Fibroblast of pulmonary artery (primary cell): ENCODE measurements at places on chromosomes 7 and 10.
A peak's percentile ranks its signal among the peaks of the same experiment; 100 is the strongest.

DNA sequence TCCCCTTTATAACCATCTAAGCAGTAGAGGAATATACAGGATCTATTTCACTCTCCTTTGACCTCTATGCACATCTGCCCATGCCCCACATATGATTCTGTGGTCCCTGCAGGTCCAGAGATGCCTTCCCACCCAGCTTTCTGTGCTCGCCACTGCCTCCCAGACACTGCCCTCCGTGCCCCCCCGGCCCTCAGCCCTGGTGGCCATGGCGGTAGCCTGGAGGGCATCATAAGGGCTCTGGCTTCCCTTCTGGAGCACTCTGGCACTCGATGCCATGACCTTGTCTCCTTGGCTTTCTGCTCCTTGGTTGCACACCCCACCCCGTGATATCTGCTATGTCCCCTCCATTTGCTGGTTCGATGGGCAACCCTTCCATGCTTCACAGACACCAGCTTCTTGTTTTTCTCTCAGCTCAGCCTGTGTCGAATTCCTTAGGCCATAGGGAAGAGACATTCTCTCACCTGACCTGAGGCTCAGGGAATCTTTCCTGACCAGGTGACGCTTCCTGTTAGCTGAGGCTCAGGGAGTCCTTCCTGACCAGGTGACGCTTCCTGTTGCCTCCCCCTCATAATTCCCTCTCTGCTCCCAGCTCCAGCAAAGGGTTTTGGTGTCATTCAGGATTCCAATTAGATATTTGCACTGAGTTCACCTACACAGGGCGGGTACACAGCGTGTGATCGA, 100.4 kb upstream of the GLI3 start:
- no peak for DNase-seq

- peak; percentile 36 for DNase-seq
Measured at GRCh38 chr7:94060752-94061151, 56.6 kb upstream of the BET1 start.

- no peak for DNase-seq
Measured at GRCh38 chr7:139169816-139170215, 60.3 kb upstream of the ZC3HAV1 start.

DNA sequence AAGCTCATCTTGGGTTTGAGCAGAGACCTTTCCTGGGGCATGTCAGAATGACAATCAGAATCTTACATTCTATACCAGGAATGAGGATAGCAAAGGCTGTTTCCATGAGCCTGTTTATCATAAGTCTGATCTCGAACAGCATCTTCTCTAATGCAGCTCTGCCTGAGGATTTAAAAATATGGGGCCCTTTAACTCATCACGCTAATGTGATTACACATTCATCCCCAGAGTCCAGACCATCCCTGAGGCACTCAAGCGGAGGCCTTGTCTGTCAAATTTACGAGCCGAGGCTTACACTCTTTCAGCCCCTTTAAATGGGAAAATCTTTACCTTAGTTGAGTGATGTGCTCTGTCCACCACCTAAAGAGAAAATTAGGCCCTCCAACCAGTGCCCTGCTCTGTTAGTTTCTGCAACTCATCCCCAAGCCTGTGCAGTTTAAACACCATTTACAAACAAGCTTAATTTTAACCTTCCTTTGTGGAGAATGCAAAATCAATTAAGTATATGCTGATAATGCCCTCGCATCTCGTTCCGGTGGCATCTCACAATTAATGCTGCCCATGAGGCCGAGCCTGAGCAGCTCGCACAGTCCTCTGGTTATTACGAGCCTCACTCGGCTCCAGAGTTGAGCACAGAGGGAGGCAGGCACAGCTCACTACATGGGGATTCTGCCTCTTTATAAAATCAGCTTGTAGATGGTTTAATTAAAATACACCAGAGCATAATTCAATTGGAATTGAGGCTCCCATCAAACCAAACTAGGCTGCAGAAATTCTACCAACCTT, 16.0 kb downstream of the CHST15 start:
- DNase-seq, result no peak

- peak; percentile 93 for DNase-seq
Measured at GRCh38 chr10:101939008-101939648, 95.5 kb upstream of the KCNIP2 start.
